Kidney glomerular epithelial cell (primary cell): ENCODE measurements at places on chromosomes 11 and 22.
A peak's percentile ranks its signal among the peaks of the same experiment; 100 is the strongest.

DNA sequence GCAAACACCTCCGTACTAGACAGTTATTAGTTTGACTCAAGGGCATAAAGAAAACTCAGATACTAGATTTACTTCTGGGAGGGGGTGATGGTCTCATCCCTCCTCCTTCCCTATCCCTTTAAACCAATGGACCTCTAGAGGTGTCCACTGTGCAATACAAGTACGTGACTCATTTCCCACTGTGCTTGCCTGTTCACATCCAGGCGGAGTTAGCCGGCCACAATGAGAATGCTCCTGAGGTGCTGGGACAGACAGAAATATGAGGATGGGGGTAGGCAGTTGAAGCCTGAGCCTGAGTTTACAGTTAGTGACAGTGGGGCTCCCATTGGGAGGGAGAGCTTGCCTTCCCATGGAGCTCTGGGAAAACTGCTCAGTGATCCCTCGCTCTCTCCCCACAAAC lies 8.4 kb upstream of the PMM1 start:
- DNase-seq = peak; percentile 1

DNA sequence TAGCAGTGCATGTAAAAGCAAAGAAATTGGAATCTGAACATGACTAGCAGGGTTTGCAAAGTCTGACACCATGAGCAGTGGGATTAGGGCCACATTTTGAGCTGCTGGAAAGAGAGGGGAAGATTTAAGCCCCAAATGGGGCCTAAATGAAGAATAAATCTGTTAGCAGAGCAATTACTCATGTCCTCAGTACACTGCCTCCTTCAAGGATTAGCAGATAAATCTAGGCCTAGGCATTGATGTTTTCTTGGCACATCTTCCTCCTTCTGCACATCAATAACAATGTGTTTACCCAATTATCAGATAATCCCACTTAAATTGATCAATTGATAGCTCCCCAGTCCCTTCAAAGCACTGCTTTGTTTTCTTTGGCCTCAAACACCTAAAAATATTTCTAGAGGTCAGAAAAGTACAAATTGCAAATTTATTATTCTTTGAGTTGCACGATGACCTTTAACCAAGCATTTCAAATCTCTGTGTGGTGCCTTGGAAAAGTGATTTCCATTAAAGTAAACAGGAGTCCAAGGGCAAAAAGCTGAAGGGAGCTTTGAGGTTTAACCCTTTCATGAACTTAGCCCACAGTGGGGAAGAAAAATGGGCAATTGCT lies 514.7 kb upstream of the CHORDC1 start:
- DNase-seq = peak; percentile 2

GRCh38 chr11:119432484-119433357 lies 9.7 kb upstream of the THY1 start:
- DNase-seq = peak; percentile 57

- DNase-seq = no peak
These were observed 613.3 kb downstream of the TBC1D22A start for GRCh38 chr22:47375621-47376321.

DNA sequence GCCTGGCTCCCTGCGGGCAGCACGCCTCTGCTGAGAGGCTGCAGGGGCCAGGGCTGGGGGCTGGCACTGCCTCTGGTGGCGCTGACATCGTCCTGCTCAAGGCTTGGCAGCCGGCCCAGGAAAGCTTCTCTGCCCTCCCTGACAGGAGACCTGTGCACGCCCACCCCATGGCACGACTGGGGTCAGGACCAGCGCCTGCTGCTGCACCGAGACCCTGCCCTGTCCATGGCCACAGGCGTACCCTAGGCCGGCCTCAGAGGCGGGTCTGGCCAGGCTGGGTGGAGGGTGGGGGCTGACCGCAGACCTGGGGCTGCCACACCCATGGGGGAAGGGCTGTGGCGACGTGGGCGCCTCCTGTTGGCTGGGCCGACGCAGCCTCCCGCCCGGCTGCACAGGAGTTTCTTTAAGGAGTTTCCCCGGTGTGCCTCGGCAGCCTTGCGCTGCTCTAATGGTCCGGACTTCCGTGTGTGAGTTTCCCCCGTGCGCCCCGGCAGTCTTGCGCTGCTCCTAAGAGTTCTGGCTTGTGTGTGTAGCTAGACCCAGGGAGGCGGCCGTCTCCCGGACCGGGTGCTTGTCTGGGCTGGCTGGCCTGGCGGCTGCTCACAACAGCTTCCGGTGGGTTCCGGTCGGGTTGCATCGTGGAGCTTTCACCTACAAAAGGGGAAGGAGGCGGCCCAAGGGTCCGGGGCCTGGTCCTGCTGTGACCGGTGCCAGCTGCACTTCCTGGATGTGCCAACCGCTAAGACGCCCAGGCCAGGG lies 4.6 kb downstream of the TRABD start:
- DNase-seq = peak; percentile 84

DNA sequence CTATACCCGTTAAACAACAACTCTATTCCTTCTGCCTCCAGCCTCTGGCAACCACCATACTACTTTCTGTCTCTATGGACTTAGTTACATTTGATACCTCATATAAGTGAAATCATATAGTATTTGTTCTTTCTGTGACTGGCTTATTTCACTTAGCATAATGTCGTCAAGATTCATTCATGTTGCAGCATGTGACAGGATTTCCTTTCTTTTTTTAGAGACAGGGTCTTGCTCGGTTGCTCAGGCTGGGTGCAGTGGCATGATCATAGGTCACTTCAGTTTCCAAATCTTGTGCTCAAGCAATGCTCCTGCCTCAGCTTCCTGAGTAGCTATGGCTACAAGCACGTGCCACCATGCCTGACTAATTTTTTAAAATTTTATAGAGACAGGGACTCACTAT lies 29.4 kb upstream of the SORL1 start:
- DNase-seq = no peak

DNA sequence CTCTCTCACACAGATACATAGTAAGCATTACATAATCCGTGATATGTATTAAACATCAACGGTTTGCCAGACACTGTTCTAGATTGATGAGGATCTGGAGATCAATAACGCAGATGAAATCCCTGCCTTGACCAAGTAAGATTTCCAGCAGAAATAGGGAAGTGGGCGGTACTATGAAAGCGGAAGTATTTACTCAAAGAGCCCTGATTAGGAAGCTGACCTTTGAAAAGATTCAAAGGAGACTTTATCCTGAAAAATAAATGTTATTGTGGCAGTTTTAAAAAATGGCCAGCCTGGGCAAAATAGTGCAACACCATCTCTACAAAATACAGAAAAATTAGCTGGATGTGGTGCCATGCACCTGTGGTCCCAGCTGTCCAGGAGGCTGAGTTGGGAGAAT lies 26.8 kb downstream of the GAB2 start:
- DNase-seq = no peak

DNA sequence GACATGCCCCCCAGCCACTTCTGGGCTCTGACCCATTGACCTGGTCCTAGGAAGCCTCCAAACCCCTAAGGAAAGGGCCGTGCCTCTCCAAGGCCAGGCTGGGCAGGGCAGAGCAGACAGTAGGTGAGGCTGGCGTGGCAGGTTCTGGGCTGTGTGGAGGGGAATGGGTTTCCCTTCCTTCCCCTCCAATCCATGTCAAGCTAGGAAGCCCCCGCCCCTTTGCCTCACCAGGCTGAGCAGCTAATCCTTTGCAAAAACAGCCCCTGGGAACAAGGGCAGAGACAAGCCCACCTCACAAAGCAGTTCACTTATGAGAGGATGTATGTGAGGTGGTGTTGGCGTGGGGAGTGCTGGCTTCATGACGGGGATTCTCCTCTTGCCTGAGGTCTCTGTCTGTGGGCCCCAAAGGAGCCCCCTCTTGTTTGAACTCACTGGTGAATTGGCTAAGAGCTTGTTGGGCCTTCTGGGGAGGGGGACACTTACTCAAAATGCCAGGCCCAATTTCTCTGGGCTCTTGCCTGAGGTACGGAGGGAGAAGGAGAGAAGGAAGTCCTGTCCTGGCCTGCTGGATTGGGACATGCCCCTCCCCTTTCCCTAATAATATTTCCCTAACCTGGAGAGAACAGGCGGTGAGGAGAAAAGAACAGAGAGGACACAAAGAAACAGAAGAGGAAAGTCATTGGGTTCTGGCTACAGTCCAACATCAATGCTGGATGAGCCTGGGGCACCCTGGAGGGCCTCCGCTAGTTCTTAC lies 1.6 kb upstream of the TRIM29 start:
- no peak for DNase-seq

DNA sequence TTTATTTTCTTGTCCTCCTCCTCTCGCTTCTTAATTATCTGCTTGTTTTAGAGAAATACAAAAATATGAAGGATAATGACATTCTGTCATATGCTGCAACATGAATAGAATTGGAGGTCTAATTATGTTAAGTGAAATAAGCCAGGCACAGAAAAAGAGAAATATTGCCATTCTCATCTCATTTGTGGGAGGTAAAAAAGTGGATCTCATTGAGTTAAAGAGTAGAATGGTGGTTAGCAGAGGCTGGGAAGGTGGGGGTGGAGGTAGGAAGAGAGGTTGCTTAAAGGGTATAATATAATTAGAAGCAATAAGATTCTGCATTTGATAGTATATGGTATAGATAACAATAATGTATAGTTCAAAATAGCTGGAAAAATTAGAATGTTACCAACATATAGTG lies 231.3 kb downstream of the JRKL start:
- DNase-seq = no peak

- no peak for DNase-seq
These were observed 141.3 kb downstream of the GRIK4 start for GRCh38 chr11:120652705-120653335.

- no peak for DNase-seq
These were observed 104.8 kb downstream of the ZNF280B start for GRCh38 chr22:22403771-22404170.

- DNase-seq = no peak
These were observed 82.2 kb downstream of the FCHSD2 start for GRCh38 chr11:73059915-73060314.

- DNase-seq = no peak
These were observed 3.9 kb downstream of the TNKS1BP1 start for GRCh38 chr11:57320719-57321387.

DNA sequence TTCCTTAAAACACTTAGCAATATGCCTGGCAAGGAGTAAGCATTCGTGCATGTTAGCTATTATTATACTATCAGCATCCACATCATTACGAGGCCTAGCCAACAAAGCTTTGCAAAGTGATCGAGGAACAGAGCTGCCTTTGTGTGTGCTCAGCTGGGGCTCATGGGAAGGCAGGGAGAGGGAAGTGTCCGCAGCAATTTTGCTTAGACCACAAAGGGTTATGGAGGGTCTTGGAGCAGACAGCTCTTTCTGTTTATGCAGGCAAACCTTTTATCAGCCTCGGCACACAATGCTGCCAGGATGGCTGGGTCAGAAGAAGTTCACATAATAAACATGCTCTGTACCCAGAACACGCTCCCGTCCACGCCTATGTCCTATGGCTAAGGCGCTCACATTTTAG lies 10.9 kb upstream of the DKK3 start:
- DNase-seq = no peak

- no peak for DNase-seq
These were observed 110.4 kb upstream of the ARHGAP42 start for GRCh38 chr11:100576718-100577021.

DNA sequence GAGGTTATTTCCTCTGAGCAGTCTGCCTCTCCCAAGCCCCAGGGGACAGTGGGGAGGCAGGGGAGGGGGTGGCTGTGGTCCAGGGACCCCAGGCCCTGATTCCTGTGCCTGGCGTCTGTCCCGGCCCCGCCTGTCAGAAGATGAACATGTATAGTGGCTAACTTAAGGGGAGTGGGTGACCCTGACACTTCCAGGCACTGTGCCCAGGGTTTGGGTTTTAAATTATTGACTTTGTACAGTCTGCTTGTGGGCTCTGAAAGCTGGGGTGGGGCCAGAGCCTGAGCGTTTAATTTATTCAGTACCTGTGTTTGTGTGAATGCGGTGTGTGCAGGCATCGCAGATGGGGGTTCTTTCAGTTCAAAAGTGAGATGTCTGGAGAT lies 3.1 kb downstream of the PIM3 start:
- DNase-seq = no peak

- no peak for DNase-seq
These were observed 22.4 kb upstream of the THY1 start for GRCh38 chr11:119445379-119445778.

DNA sequence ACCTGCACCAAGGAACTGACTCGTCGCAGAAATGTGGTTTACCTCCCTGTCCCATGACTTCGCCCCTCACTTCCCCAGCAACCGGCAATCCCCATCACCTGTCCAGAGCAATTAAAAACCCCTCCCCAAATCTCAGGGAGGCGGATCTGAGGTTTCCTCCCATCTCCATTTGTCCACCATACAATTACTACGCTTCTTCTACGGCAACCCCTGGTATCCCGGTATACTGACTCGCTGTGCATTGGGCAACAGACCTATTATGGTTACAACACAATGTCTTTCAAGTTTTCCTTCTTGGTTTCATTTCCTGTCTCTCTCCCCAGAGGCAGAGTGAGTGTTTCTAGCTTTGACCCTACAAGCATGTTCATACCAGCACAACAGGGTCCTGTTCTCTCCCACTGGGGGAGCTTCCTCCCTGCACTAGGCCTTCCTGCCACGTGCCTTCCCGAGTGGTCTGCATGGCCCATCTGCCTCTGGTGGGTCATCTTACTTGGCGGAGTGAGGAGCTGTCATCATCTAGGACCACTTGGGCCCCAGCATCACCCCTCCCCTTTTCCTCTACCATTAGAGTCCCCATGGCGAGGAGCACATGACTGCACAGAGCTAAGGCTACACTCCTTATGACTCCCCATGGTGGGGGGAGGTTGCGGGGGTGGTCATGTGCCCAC lies 30.3 kb upstream of the NAP1L4 start:
- no peak for DNase-seq

- no peak for DNase-seq
These were observed 68.9 kb downstream of the CSTPP1 start for GRCh38 chr11:47005441-47005840.

DNA sequence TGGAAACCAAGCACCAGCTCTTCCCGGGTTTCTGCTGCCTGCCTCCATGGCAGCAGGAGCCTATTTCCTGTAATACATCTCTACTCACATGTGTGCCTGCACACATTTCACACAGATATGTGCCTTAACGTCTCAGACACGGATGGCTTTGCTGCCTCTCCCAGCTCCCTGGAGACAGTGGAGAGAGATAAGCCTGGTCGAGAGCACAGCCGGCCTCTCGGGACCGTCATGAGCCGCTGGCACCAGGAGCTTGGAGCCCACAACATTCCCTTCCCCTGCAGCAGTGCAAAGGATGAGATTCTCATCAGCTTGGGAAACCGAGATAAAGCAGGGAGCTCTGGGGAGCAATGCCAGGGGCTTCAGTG lies 587.7 kb downstream of the BRD1 start:
- DNase-seq = no peak

GRCh38 chr11:9735236-9735635 lies 71.4 kb downstream of the SWAP70 start:
- DNase-seq = no peak

- DNase-seq = peak; percentile 30
These were observed 346.6 kb downstream of the AASDHPPT start for GRCh38 chr11:106424111-106424510.

- DNase-seq = no peak
These were observed 51.6 kb upstream of the TTLL12 start for GRCh38 chr22:43238526-43239006.

- peak; percentile 78 for DNase-seq
These were observed 92.8 kb upstream of the OR9G4 start for GRCh38 chr11:56841210-56841810.

GRCh38 chr22:20762233-20762796 lies 11.6 kb upstream of the SERPIND1 start:
- DNase-seq = no peak

- no peak for DNase-seq
These were observed 20.6 kb upstream of the YWHAH start for GRCh38 chr22:31923747-31924146.
